ENCODE measurements at places on chromosomes 2 and 18.

- DNase-seq = no peak
Measured at GRCh38 chr2:128735296-128735960, 416.8 kb upstream of the HS6ST1 start.

- DNase-seq = no peak
Measured at GRCh38 chr2:190158798-190159434, 96.4 kb upstream of the MSTN start.

DNA sequence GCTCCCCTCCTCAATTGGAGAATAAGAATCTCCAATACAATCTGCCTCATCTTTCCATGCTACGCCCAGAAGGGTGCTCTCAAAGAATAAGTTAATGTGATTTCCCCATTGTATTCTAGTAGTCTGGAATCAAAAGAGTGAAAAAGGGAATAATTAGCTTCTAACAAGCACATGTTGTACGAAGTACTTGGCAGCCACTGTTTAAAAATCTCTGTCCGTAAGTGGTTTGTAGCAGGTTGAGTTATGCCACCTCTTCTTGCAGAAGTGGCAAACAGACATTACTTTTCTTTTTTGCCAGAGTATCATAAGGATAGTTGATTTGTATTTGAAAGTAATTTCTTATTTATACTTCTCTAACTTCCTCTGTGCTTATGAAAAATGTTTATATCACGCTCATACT lies 184.7 kb downstream of the CD226 start:
- DNase-seq = no peak

DNA sequence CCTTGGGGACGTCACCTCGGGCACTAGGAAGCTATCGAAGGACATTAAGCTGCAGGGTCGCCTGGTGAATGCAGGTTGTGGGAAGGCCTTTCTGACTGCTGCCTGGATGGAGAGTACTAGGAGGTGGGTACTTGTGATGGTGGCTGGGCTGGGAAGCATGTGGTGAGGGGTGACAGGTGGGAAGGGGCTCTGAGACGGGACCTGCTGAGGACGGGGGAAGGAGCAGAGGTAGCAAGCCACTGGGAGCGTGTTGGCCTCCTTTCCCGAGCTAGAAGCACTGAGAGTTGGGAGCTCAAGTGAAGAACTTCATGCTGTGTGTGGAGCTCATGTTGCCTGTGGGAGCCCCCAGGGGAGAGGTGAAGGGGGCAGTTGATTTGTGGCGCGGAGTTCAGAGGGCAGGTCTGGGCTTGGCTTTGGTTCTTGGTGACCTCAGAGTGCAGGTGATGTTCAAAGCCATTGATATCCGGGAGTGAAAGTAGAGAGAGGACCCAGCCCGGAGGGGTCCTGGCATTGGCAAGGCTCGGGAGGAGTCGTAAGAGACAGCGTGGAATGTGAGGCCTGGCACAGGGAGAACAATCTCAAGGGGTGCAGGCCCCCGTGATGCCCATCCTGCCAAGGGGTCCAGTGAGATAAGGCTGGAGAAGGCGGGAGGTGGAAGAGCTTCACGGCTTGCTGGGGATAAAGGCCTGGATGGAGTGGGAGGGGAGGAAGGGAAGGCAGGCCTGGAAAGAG lies 13.2 kb downstream of the MROH2A start:
- DNase-seq = no peak

DNA sequence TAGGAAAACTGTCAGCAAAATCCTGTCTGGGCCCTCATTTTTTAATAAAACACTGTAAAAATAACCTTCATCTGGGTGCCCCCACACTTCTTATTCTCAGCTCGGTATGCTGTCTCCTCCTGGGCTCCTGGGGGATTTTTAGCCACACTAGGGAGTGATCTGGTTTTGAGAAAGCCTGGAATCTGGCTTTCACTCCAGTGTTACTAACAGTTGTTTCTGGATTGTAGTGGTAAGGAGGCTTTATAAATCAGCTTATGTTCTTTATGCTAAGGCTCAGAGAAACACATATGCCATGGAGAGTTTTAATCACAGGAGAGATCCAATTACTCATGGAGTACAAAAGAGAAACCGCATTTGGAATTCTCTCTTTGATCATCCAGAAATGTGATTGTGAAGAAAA lies 744.3 kb upstream of the SOX11 start:
- DNase-seq = no peak

DNA sequence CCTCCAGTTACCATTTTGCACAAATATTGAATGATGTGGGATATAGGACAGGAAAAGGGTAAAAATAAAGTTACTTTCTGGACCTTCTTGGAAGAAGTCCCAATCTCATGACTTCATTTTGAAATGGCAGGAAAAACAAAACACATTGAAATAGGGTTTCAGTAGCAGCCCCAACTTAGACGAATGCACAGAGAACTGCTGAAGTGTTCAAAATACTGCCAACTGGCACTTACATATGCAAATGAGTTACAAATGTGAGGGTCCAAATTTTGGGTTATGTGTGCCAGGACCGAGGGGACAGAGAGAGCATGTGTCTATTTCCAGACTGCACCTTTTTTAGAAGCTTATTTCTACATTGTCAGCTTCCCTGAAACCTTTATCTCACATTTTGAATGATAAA lies 112.9 kb upstream of the CCDC68 start:
- DNase-seq = no peak

DNA sequence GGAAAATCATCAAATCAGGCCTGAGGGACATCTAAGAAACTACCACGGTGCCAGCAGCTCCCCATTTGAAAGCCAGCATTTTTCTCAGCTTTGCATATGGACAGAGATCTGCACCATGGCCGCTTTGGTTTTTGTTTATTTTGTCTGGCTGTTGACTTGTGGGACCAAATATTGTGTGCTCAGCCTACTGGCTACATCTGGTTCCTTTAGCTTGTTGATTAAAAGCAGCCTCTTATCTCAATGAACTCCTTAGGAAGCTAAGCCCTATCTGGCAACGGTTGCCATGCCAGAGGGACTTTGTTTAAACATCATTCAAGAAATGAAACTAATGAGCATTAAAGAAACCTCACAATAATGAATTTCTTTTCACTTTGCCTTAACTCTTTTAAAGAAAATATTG lies 32.4 kb upstream of the CCDC150 start:
- DNase-seq = no peak

DNA sequence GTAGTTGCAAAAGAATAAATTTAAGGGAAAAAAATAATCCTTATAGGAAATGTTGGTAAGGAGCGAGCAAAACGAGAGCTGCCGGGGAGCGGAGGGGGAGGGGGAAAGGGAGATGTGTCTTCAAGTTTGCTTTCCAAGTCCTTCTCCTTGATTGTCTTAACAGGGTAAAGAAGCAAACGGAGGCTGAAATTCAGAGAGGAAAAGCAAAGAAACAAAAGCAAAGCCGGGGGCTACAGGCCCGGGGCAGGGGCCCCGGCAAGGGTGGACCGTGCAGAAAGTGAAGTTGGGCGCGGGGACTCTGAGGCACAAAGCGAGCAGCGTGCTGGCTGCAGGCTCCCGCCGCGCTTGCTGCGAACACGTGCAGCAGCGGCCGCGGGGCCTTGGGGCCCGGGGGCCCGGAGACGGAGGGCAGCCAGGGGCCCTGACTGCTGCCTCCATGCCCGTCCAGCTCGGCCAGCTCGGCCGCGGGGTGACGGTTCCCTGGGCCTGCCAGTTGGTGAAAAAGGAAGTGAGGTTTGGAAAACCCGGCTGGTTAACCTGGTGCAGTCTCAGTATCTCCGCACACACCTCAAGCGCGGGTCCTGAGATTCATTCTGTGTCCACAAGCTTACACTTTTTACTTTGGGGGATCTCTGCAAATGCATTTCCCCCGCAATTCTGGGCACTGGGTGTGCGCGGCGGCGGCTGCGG lies 4.1 kb downstream of the BCL11A start:
- DNase-seq = no peak

- no peak for DNase-seq
Measured at GRCh38 chr2:170501421-170502043, 213.6 kb upstream of the SP5 start.

DNA sequence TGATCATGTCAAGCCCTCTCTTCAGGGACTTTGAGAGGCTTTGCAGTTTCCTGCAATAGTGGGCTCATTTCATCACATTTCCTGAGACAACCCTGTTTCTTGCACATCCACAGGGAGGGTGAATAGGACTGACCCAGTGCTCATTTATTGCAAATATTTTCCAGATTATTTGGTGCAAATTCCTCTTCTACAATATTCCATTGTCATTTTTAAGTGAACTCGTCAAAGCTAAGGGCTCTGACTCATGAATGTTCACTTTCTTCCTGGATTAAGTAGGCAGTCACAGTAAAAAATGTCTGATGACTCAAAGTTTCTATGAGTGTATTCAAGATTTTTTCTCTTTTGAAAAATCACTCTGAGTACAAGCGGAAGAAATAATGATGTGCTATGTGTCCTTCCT lies 225.5 kb upstream of the GALNT5 start:
- DNase-seq = no peak

DNA sequence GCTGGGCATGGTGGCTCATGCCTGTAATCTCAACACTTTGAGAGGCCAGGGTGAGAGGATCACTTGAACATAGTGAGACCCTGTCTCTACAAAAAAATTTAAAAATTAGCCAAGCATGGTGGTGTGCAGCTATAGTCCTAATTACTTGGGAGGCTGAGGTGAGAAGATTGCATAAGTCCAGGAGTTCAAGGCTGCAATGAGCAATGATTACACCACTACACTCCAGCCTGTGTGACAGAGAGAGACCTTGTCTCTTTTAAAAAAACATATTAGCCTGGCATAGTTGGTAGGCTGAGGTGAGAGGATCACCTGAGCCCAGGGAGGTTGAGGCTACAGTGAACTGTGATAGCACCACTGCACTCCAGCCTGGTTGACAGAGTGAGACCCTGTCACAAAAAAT lies 13.7 kb downstream of the TRAPPC8 start:
- no peak for DNase-seq

GRCh38 chr2:12099374-12099773 lies 352.9 kb downstream of the LPIN1 start:
- no peak for DNase-seq

- DNase-seq = no peak
Measured at GRCh38 chr2:172834881-172835280, 99.2 kb downstream of the RAPGEF4 start.

- DNase-seq = no peak
Measured at GRCh38 chr2:191436368-191437055, 191.3 kb downstream of the MYO1B start.

GRCh38 chr18:34153711-34154110 lies 71.0 kb downstream of the NOL4 start:
- DNase-seq = no peak

DNA sequence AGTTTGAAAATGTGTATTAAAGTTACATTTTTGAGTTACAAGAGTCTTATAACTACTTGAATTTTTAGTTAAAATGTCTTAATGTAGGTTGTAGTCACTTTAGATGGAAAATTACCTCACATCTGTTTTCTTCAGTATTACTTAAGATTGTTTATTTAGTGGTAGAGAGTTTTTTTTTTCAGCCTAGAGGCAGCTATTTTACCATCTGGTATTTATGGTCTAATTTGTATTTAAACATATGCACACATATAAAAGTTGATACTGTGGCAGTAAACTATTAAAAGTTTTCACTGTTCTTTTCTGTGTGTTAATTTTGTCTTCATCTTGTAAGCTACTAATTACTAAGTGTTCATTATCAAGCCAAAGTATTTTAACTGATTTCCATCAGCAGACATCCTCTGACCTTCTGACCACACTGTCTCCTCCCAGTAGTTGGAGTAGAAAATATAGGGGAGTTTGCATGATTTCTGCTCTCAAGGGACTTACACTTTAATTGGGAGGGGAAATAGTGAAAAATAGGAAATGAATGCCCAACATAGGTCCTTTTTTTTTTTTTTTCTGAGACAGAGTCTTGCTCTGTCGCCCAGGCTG lies 4.3 kb downstream of the PMAIP1 start:
- no peak for DNase-seq

DNA sequence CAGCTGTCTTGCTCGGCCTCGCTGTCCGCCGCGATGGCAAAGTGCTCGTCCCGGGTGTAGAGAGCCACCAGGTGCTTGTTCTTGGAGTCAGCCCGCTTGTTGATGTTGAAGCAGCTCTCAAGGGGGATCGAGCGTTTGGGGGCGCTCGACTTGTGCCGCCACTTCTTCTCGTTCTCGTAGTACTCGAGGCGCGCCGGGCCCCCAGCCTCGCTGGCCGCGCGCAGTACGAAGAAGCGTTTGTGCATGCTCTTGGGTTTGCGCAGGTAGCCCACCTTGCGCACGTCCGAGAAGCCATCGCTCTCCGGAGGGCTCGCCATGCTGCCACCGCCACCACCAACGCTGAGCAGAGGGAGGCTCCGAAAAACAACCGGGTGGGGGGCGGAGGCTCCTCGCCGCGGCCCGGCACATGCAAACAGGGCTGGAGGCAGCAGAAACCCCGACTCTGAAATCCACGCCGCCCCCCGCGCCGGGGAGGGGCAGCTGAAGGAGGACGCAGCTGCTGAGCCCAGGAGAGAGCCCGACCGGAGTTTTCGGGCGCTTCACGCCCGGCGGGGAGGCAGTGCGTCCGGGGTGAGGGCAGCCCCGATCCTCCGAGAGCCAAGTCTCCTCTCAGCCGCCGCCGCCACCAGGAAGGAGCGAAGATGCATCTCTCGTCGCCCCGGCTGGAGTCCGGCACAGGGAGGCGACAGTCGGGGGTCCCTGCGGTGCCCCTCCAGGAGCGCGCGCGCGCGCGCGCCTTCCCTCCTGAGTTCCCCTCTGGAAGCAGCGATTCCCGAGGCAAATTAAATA lies 1.0 kb downstream of the IRS1 start:
- DNase-seq = no peak

GRCh38 chr2:201939453-201939941 lies 94.2 kb upstream of the FZD7 start:
- DNase-seq = no peak

DNA sequence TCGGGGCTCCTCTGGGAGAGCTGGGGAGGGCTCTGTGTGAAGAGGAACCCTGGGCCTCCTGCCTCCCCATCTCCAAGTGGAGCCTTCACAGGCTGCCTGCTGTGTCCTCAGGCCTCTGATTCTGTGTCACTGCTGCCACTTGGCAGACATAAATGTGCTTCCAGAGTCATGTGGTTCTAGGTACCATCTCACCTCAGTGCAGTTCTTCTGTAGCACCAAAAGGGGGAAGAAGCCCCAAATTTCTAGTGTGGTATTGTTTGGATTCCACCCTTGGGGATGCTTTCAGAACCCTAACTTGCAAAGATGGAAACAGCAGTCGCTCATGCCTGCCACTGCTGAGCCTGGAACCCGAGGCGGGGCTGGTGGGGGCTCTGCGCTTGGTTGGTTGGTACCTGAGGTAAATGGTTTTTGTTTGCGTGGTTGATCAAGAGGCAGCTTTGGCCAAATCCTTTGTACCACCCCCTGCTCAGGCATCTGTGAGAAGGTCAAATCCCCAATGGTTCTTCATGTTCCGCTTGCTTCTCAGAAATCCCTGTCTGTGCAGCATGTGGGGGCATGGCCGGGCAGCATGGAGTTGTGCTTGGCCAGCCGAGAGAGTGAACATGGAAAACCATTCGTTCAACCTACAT lies 27.5 kb downstream of the COA5 start:
- no peak for DNase-seq
